ENCODE measurements at places on chromosomes 1 and 21.
A peak's percentile ranks its signal among the peaks of the same experiment; 100 is the strongest.

- DNase-seq = peak; percentile 39
Measured at GRCh38 chr1:36156329-36157114, 562 bp downstream of the MAP7D1 start.

DNA sequence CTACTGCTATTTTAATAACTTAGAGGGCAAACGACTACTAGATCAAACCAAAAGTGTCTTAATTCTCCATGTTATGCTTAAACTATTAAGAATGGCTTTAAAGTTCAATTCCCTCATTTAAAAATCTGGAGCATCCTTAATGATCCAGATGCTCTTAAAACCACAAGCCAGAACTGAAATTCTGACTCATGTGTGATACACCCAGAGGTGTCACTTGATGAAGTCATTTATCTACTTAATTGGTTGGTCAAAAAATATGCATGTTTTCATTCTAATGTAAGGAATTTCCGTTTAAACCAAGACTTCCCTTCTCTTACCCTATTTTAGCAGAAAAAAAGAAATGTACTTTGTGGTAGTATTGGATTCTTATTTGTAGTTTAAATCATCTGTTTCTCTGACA is 1261.2 kb upstream of the B3GALT2 start:
- DNase-seq = no peak

DNA sequence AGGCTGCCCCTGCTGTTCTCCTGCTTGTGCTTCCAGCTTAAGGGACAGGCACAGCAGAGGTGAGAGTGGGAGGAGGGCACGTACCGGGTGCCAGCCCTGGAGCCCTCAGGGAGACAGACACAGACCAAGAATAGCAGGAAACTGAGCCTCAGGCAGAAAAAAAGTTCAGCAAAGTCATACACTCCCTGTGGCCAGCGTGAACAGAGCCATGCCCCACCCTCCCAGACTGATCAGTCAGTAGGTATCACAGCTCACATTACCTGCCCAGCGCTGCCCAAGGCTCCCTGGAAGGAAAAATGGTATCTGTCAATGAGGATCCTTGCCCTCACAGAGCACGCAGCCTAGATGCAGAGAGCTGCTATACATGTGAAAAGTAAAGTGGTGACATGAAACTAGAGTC is 1.3 kb downstream of the UBL4B start:
- peak; percentile 14 for DNase-seq

- DNase-seq = no peak
Measured at GRCh38 chr1:172154551-172154950, 265.9 kb upstream of the C1orf105 start.

GRCh38 chr1:48048980-48049379 is 51.8 kb upstream of the TRABD2B start:
- no peak for DNase-seq

Measured in NCI-H1417 (cell line).